ENCODE measurements at places on chromosomes 5 and 9. TPM values are rescaled to one million over a fixed set of nuclear protein-coding genes. Genes with fewer than 3 reads are reported as not detected.

The ENC1 gene
- 3.8 TPM for total RNA-seq

The SHB gene
- total RNA-seq = 12.8 TPM

DNA sequence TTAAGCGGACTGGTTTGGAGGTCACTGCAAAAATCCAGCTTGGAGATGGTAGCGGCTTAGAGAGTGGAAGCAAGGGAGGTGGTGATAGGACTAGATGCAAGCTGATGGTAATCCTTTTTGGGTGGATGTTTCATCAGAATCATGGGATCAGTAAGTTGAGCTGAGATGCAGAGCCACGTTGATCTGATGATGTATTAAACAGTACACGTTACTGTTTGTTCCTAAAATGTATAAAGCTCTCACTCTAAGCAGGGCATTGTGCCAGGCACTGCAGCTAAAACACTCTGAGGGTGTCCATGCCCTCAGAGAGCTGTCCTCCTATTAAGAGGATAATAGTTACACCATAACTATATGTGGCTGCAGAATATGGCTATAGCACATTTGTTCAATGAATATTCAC, 93.1 kb downstream of the JAKMIP2 start:
- DNase-seq = no peak

The DCTN4 gene
- total RNA-seq = 81.6 TPM

DNA sequence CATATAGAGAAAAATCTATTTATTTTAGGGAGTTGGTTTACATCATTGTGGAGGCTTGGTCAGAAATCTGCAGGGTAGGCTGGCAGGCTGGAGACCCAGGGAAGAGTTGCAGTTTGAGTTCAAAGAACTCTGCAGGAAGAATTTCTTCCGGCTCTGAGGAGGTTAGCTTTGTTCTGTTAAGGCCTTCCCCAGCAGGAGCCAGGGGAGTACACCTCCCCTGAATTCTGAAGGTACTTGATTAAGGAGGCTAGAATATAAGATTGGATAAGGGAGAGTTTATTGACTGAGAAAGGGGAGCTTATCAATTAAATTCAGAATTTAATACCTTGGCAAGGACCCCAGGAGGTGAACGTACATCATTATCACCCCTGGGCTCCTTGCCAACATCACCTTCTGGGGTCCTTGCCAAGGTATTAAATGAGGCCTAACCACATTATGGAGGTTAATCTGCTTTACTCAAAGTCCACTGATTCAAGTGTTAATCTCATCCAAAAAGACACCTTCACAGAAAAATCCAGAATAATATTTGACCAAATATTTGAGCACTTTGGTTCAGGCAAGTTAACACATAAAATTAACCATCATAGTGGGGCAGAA, 351.7 kb downstream of the CWC27 start:
- no peak for DNase-seq
